ENCODE measurements at places on chromosomes 12 and 14.

DNA sequence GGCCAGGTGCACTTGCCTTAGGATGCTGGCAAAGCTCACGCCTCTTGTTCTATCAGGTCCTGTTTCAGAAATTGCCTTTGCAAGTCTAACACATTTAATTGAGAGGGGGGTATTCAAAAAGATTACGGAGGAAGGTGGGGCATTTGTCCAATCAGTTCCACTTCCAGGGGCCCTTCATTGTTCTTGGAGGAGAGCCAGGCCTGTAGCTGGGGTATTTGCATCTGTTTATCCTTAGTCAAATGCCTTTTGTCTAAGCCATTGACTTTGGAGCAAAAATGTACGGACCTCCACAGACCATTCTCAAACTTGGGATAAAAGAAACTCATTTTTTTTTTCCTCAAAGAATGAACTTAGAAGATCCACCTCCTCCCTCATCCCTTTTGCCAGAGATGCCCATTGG lies 582.0 kb downstream of the BCL11B start:
- no peak for DNase-seq

DNA sequence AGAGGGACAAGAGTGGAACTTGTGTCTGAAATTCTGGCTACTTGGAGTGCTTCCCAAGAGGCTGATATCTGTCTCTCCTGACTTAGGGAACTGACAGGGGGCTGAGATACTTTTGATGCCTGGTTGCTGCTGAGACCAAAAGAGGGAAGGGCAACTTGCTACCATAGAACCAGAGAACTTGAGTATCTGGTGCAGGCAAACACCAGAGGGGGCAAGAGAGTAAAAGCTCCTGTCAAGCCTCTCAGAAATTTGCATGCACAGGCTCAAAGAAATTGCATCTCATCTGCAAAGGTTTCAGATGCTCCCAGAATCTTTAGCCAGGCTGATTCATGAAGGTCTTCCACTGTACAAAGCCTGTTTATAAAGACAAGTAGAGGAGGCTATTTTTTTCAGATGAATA lies 391.3 kb upstream of the FOXG1 start:
- no peak for DNase-seq

DNA sequence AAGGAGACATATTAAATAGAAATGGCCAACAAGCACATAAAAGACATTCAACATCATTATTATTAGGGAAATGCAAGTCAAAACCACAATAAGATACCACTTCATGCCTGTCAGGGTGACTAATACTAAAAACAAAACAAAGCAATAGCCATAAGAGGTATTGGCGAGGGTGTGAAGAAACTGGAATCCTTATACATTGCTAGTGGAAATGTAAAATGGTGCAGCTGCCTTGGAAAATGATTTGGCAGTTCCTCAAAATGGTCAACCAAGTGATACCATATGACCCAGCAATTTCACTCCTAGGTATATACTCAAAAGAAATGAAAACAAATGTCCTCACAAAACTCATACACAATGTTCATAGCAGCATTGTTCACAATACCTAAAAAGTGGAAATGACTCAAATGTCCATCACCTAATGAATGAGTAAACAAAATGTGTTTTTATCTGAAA lies 27.0 kb downstream of the GPR135 start:
- no peak for DNase-seq

DNA sequence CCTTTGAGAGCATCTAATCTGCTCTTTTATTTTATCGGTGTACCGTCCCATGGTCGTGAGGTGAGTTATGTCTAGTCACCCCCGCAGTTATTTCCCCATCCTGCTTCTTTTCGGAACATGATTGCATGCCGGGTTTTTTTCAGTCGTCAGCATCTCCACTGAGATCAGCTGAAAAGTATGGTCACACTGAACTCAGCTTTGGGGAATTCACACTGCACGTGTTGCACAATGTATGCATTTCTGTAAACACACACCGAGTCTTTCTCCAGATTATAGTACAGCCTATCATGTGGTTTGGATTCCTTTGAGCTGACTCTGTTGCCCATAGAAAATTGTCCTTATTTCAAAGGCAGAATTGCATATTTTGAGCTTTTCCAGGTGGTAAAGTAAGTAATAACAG lies 24.6 kb downstream of the PLXNC1 start:
- no peak for DNase-seq

DNA sequence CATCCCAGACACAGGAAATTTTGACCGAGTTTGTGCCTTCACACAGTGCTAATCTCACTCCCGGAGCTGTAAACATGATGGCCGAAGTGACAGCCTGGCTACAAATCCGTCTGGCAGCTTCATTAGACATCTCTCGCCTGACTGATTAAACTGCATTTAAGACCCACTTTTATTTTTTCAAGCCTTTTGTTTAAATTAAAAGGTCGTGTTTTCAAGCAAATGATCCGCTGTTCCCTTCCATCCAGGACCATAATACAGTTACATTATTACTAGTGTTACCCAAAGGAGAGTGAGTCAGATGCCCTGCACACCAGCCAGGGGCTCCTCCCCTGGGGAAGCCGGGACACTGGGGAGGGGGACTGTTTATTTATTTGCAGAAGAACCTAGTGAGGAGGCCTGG lies 200.2 kb downstream of the EXOC5 start:
- no peak for DNase-seq

DNA sequence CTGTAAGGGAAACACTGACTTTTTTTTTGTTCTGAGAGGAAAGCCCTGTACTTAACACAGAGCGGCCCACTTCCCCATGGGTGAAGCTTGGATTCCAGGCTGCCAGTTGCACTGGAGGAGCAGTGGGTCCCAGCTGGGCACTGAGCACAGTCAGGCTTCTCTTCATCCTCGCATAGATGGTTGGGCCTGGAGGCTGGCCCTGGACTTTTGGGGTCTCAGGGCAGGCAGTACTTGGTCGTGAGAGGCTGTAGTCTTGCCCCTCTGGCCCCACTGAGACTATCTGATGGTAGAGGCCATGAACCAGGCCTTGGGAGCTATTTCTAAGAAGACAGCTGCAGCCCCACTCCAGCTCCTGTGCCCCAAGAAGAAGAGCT lies 6.2 kb upstream of the LHX5 start:
- no peak for DNase-seq

GRCh38 chr14:63616015-63616414 lies 25.7 kb downstream of the WDR89 start:
- no peak for DNase-seq

DNA sequence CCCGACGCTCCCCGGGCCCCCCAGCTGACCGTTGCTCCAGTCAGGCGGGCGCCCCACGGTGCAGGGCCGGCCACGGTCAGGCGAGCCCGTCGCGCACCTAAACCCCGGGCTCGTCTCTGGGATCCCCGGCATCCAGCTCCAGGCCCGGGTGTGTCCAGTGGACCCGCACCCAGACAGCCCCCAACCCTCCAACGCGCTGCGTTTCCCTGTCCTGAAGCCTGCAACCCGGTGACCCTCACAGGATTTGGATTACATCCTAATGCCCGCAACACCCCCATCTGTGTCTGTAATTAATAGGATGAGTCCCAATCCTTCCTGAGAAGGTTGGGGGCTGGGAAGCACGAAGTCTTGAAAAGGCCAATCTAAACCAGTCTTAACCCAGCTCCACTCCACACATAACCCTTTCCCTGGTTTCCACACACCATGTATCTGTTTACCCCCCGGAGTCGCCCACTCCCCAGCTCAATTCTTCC lies 10.4 kb downstream of the CPNE6 start:
- DNase-seq, result no peak

- no peak for DNase-seq
Observed at GRCh38 chr12:64175254-64175945, 46.7 kb downstream of the KICS2 start.

DNA sequence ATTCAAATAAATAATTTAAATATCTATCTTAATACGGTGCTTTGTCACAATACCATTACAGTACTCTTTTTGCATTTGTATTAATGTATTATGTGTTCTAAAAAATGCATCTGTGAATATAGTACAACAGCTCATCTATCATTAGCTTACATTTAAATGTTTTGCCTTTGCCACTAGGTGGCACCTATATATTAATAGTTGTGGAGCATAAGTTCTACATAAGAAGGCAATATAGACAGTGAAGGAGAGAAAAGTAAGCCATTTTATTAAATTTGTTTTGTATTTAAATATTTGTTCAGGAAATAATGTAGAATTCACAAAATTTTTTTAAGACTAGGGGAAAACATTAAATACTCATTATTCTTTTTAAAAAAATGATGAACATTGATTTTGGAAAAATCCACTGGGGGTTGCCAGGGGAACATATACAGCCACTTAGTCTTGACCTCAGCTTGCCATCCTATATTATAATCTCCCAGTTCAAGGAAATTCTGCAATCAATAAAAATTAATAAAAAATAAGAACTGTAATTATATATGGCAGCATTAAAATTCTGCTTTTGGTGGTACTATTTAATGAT lies 9.8 kb downstream of the CCER1 start:
- no peak for DNase-seq

DNA sequence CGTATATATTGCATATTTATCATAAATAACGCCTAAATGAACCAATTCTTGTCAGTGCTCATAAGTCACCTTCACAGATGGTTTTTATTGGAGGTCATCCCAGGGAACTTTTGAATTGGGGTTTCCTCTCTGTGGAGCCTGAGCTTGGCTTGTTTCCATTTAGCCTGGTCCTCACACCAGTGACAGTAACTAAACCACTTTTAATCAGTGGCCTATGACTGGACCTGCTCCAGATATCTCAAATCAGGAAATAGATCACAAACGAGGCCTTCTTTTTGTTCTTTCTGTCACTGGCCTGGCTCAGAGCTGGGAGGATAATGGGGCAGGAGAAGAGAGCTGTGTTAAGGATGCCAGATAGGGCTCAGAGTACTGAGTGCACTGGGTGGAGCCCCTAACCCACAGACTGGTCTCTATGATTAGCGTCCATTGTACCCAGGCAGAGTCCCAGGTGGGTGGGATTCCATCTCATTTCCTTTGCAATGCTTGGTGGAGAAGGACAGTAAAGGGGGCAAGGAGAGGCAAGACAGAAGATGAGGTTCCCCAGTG lies 92.4 kb downstream of the NUAK1 start:
- DNase-seq, result no peak

DNA sequence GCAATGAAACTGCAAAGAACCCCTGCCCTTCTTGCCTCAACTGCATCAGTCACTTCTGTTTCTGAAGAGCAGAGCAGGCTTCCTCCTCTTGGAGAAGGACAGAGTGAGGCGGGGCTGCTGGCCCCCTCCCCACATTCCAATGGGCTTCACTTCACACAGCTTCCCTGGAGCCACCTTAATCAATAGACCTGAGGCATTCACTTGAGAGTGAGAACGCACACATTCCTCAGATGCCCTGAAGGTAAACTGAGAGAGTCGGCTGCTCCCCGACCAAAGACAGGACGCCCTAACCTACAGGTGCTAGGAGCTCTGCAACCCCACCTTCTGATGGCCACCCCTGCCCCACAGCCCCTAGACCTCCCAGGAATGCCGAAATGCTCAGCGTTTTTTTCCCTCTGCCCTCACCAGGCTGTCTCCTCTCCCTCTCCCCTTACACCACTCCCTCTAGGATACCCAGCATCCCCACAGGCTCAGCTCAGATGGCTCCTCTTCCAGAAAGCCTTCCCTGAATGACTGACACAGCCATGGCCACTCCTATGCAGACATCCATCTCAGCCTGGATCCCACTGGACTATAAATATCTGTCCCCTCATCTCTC lies 31.1 kb downstream of the SYNE3 start:
- DNase-seq, result no peak

GRCh38 chr12:21539797-21540196 lies 13.7 kb downstream of the SPX start:
- DNase-seq, result no peak

DNA sequence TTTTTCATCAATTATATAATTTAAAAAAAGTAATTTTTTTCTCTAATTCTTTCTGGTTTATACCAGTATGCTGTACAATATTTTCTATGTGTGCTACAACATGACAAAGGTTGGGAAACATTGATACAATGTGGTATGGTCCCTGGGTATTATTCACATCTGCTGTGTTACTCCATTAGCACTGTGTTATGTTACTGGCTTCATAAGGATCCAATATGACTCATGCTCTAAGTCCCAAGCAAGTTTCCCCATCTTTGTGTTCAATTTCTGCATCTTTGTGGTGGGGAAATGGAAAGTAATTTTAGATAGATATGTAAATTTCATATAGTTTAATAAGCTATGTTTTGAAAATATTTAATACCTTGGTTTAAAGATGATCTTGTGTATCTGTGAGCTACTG lies 35.8 kb downstream of the FBXO33 start:
- DNase-seq, result no peak

DNA sequence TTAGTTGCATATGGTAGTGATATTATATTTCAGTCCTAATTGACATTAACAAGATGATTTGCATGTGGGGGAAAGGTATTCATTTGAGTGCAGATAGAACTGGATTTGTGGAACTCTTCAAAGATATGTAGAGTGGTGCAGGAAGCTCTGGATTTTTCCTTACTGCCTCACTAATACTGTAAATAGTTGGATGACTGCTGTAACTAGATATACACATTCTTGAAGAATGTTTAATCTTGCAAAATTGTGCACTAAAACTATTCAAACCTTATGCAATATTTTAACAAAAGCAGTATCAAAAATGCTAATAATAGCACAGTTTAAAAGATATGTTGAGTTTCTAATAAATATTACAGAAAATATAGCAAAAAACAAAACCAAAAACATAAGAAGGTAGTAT lies 43.1 kb upstream of the ATF7IP start:
- DNase-seq, result no peak

GRCh38 chr12:78146365-78146772 lies 315.7 kb downstream of the NAV3 start:
- DNase-seq, result no peak

DNA sequence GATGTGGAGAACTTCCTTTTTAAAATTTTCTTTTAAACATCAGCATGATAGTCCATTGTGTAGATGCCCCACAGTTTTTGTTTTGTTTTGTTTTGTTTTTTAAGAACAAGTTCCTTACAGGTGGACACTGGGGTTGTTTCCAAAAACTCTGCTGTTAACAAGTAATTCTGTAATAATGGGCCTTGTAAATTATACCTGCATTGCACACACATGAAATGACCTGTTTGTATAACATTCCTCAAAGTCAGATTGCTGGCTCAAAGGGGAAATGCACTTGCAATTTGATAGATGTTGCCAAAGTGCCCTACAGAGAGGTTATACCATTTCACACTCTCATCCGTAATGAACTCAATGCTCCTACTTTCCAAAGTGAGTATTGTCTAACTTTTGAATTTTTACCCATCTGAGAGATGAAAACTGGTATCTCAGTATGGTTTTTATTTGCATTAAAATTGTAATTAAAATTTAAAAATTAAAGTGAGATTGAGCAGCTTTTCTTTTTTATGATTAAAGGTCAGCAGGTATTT lies 89.2 kb downstream of the SPPL3 start:
- no peak for DNase-seq

- DNase-seq, result no peak
Observed at GRCh38 chr14:60599727-60600126, 49.5 kb downstream of the SIX1 start.

- no peak for DNase-seq
Observed at GRCh38 chr12:69331909-69332684, 16.1 kb upstream of the LYZ start.
